ENCODE measurements at places on chromosomes 1 and 21. TPM values are rescaled to one million over a fixed set of nuclear protein-coding genes. Genes with fewer than 3 reads are reported as not detected.

Gene LIN28A
- total RNA-seq = not detected

GRCh38 chr1:167509587-167509986 is 8.7 kb downstream of the CD247 start:
- no peak for DNase-seq

DNA sequence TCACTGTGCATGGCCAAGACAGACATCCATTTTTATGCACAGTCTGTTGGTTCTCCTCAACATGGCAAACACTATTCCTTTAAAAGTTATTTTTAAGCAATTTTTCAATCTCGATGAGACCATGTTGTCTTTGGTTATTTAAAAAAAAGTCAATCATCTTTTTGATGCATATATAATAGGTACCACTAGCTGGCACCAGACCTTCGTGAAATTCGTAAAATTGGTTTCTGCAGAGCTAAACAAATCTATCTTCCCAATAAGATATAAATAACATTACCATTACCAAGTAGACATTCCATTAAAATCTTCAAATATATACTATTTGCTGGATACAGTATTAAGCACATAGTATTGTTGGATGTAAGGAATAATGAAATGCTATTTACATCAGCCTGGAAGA is 220.0 kb upstream of the GREM2 start:
- DNase-seq = no peak

- DNase-seq = no peak
These were observed 528.9 kb downstream of the KIF26B start for GRCh38 chr1:245683676-245684075.

DNA sequence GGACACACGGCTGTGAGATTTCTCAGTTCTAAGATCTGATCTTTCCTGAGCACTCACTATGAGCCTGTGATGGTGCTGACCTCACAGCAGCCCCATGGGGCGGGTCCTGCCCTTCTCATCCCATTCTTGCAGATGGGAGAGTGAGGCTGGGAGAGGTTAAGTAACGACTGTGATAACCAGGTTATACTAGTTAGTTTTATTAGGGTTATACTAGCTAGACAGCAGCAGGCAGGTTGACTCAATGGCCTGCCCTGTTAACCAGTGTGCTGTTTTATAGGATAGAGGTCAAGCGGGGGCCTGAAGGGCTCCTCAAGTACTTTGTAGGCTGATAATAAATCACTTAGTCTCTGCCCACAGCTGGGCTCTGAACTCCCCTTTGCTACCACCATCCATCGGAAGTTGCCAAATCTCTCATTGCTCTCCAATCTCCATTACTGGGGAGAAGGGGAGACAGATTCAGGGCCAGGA is 4.8 kb downstream of the CNTN2 start:
- DNase-seq = no peak

Measured in muscle of leg (tissue), 16 donors.